ENCODE measurements at places on chromosomes 3 and 15.

GRCh38 chr3:52930748-52931147, 33.4 kb upstream of the STIMATE start:
- no peak for DNase-seq

GRCh38 chr15:67104510-67104909, 39.1 kb downstream of the SMAD3 start:
- no peak for DNase-seq

DNA sequence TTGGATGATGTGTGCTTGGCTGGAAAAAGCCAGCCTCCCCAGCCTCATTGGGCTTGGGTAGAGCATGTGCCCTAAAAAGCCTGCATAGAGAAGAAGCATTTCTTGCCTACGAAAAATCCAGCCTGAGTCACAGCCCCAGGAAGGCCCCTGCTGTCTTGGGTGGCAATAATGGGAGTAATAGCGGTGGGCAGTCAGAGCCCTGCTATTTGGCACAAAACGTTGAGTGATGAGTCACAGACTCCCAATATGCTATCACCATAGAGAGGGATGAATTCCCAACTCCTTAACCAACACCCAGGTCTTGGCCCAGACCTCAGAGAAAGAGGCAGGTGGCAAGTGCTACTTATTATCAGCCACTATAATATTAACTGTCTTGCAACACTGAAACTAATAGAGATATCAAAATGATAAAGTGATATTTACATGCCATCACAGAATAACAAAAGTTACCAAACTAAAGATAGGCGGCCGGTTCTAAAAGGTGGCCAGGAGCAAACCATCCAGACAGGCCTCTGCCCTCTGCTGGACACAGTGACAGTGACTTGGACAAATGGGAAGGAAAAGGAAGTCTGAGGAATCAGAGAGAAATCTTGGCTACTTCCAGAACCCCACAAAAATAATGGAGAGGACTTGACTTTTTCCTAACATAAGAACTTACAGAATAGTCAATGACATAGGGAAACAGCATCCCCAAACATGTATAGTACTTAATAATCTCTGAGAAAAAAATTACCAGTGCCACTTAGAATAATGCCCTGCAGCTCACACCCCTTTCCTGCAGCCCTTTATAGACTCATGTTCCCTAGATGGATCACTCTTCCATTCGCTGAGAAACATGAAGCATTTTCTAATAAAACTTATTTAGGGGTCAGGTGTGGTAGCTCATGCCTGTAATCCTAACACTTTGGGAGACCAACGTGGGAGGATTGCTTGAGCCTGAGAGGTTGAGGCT, 51.9 kb upstream of the MUC13 start:
- DNase-seq: no peak

- no peak for DNase-seq
These were observed 48.0 kb downstream of the SLC15A2 start for GRCh38 chr3:121942116-121942786.

Measured in immature natural killer cell (primary cell).